Activated CD8-positive, alpha-beta memory T cell treated with anti-CD3 and anti-CD28 coated beads, Interleukin-2, amount 10 ng/mL, durations not matched to agents 7 days and 5 days (primary cell): ENCODE measurements at places on chromosomes 5 and 9. TPM values are rescaled to one million over a fixed set of nuclear protein-coding genes. Genes with fewer than 3 reads are reported as not detected.

- H3K27ac ChIP-seq, result no peak overlapping the region
- no peaks in the 10 kb centered on the region for H3K36me3 ChIP-seq
- H3K4me1 ChIP-seq, result no peaks in the 10 kb centered on the region
- no peak for DNase-seq
- peaks cover 24% of the 10 kb centered on the region for H3K27me3 ChIP-seq
These were observed 23.5 kb upstream of the ALDOB start for GRCh38 chr9:101458963-101459631.

The SV2C gene
- total RNA-seq, result 0.26 TPM

The GLIPR2 gene
- total RNA-seq, result 49.8 TPM

The NCS1 gene
- 16.9 TPM for total RNA-seq

The TGFBI gene
- total RNA-seq, result 0.26 TPM

The IL31RA gene
- not detected for total RNA-seq

The SLF1 gene
- total RNA-seq, result 27.5 TPM
